ENCODE measurements at places on chromosomes 2 and 18.

- no peak for DNase-seq
These were observed 283.2 kb downstream of the INSIG2 start for GRCh38 chr2:118371515-118371914.

GRCh38 chr2:239940861-239941570 lies 84.1 kb downstream of the NDUFA10 start:
- no peak for DNase-seq

- no peak for DNase-seq
These were observed 123.5 kb downstream of the PRKRA start for GRCh38 chr2:178327516-178327915.

DNA sequence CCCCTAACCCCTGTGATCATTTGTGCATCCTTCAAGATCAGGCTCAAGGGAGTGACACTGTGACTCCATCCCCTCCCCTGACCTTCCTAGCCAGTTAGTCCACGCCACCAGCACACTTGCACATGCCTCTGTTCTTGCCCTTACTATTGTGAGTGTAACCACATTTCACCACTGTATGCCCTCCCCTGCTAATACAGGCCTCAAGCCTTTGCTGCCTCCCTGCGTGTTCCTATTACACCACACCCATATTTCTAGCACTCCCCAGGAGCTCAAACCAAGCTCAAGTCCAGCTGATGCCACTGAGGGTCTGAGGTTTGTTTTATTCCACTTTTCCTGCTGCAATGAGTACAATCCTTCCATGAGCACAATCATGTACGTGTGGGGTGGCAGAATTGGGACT lies 288.9 kb upstream of the FBXO11 start:
- DNase-seq: no peak

DNA sequence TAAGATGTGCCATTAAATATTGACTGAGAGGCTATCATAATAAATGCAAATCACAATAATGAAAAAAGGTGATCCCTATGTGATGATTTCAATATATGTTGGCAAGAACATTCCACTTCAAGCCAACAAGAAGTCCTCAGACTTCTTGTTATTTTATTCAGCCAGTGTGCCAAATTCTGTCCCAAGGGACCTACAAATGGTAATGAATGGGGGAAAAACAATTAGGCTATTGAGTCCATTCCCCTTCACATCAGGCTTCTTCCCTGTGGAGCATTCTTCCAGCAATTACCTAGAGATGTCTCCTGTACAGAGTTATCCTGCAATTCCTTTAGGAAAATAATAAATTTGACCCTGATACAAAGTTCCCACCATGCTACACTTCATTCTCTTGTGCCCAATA lies 144.4 kb downstream of the PIEZO2 start:
- no peak for DNase-seq

GRCh38 chr2:97736608-97737330 lies 23.4 kb downstream of the ZAP70 start:
- DNase-seq: no peak
